Stimulated activated CD4-positive, alpha-beta T cell treated with anti-CD3 and anti-CD28 coated beads, Interleukin-4, amount 100 ng/mL, for 4 hours (primary cell): ENCODE measurements at places on chromosomes 2 and 18.

DNA sequence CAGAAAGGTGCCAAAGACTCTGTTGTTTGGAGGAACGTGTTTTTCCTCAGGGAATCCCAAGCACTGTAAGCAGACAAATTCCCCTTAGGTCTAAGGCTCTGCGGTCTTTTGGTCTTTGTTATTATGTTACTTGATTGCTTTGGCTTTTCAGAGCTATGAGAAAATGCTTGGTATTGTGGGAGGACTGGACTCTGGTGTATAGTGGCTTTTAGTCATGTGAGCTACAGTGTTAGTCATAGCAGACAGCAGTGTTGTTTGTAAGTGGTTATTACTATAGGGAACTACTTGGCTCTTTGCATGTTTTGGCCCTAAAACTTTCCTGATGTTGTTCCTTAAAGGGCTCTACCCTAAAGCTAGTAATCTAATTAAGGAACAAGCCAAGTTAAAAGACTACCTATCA is 956.2 kb upstream of the LRATD1 start:
- no peak for DNase-seq

DNA sequence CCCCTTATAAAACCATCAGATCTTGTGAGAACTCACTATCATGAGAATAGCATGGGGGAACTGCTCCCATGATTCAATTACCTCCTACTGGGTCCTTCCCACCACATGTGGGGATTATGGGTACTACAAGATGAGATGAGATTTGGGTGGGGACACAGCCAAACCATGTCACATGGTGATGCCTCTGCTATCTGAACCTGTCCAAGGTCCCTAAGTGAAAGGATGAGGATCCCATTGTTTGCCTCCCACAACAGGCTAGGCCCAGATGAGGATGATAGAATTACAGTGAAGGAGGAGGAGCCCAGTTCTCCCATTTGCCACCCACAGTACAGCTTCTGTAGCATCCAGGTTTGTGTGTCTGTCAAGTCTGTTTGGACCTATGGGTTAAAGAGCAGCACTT is 65.4 kb downstream of the PRKCE start:
- no peak for DNase-seq

DNA sequence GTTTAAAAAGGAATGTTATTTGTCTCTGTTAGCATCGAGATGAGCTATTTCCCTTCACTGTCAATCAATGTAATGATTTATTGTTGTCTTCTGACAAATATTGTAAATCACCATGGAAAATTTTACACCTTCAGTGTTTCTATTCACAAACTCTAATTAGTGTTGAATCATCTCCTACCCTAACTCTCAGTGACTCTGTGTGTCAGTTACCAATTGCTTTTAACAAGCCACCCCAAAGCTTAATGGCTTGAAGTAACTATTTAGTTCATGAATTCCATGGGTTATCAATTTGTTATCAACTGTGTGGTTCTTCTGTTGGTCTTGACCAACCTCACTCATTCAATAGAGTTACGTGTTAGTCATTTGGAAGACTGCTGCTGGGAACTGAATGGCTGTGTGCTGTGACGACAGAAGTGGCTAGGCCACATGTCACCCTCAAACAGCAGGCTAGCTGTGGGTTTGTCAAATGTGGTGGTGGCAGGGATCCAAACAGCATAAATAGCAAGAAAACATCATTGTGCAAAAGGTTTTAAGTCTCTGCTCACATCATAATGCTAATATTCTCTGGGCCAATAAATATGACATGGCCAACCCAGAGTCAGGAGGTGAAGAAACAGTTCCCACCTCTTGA is 910.8 kb upstream of the CDH2 start:
- DNase-seq, result no peak

GRCh38 chr2:167451496-167452289 is 563.4 kb downstream of the XIRP2 start:
- DNase-seq, result no peak

GRCh38 chr18:29838556-29838955 is 1204.0 kb downstream of the DSC3 start:
- no peak for DNase-seq

DNA sequence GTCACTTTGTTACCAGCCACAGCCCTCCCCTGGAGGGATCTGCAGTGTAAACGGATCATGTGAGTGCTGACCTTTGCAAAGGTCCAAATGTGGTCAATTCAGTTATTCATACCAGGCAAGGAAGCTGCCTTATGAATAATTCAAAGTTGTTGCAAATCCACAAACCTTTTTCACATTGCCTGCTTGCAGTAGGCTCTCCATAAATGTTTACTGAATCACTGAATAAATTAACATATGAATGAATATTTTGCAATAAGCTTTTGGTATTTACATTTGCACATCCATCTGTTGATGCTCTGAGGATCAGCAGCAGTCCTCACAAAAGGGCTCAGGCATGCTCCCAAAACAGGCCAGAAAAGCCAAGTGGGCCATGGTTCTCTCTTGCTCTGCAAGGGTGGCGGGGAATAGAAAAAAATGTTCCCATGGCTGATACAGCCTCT is 156.8 kb downstream of the VAPA start:
- no peak for DNase-seq
